ENCODE measurements at places on chromosomes 12 and 14. TPM values are rescaled to one million over a fixed set of nuclear protein-coding genes. Genes with fewer than 3 reads are reported as not detected.

DNA sequence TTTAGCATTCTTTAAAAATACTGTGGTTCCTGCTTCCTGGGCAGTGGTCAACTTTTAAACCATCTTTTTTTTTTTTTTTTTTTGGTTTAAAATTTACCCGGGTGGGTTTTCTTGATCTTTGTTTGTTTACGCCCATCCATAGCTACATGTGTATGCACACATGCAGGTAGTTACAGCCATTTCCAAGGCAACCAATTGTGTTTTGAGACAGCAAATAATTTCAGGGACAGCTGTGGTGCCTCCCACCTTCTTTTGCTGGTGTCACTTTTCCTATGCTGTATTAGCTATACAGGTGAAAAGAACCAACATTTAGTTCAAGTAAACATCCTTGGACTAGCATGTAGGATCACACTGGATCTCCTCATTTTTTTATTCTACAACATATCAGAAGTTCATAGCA is 52.0 kb upstream of the PSMA6 start:
- no peaks in the 10 kb centered on the region for H3K36me3 ChIP-seq
- H3K4me1 ChIP-seq, result no peaks in the 10 kb centered on the region
- no peaks in the 10 kb centered on the region for H3K27me3 ChIP-seq
- DNase-seq, result no peak

CFAP54 gene
- total RNA-seq, result not detected

DNA sequence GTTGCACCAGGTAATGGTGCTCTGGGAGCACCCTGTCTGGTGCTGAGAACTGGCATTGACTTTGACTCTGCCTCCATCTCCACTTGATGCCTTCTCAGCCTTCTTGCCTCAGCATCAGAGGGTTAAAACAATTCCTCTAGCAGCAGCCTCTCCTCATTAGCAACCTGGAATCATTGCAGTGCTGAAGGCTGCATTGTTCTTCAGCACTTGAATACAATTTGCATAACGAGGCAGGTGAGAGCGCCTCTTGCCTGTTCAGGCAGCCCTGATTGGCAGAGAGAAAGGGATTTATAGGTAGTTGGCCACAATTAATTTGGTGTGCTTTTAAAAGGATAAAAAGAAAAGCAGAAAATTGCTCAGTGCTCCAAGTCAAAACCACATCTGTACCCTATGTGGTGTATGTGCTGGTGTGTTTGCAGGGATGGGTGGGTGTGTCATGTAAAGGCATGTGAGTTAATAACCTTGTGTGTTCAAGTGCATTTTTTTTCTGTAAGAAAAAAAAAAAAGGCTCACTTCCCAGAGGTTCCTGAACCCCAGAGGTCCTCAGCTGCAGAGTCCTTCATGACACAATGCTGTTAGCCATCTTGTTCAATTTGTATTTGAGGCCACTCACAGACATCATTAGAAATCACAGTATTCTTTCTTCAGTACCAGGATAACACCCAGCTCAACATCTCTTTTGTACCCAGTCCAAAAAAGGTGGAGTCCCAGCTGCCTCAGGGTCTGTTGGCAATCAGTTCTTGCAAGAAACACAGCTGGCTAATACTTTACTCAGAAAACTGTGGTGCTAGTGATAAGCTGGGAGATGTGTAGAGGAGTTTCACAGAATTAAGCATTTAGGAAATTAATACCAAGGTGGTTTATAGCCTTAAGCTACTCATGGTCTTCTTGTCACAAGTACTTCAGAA is 385.6 kb downstream of the GRIN2B start:
- no peaks in the 10 kb centered on the region for H3K27me3 ChIP-seq
- no peak overlapping the region for H3K27ac ChIP-seq
- no peak overlapping the region for H3K4me3 ChIP-seq
- no peaks in the 10 kb centered on the region for H3K36me3 ChIP-seq

DNA sequence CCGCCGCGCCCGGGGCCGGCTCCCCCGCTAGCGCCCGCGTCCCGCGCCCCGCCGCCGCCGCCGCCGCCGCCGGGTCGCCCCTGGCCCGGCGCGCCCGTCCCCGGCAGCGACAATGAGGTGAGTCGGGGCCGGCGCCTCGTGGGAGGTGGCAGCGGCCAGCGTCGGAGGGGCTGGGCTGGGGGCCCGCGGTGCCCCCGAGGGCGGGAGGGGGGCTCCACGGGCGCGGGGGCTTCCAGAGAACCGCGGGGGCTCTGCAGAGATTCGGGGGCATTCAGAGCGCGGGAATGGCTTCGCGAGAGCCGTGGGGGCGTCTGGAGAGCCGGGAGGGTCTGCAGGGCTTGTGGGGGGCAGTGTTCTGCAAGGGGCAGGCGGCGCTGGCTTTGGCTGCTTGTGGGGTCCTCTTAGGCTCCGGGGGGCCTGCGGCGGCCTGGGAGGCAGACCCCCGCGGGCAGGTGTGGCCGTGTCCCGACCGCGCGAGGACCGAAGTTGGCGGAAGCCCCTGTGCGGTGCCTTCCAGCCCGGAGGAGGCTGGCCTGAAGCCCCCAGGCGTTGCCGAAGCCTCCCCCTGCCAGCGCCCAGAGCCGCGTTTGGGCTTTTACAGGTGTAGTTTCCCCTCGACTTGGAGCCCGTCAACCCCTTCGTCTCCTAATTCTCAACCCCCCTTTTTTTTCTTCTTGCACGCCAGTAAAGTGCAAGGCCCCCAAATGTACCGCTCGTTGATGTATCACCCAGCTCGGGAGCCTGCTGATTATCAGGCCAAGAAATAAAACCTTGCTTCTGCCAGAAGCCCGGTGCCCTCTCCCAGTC is 93.1 kb upstream of the EVL start:
- H3K27ac ChIP-seq, result peak overlapping the region; percentile 67
- no peaks in the 10 kb centered on the region for H3K27me3 ChIP-seq
- H3K4me3 ChIP-seq, result peak overlapping the region; percentile 98
- H3K4me1 ChIP-seq, result peaks cover 14% of the 10 kb centered on the region
- DNase-seq, result no peak

NRXN3 gene
- total RNA-seq, result 3.0 TPM

- H3K4me1 ChIP-seq, result no peaks in the 10 kb centered on the region
- H3K27ac ChIP-seq, result no peak overlapping the region
- H3K36me3 ChIP-seq, result no peaks in the 10 kb centered on the region
- no peak for DNase-seq
Observed at GRCh38 chr12:7289743-7290142, 14.1 kb upstream of the ACSM4 start.

GRCh38 chr12:72082986-72083820 is 144.6 kb downstream of the TPH2 start:
- no peaks in the 10 kb centered on the region for H3K36me3 ChIP-seq
- H3K27ac ChIP-seq, result no peak overlapping the region
- H3K27me3 ChIP-seq, result no peaks in the 10 kb centered on the region
- no peak overlapping the region for H3K4me3 ChIP-seq
- no peaks in the 10 kb centered on the region for H3K4me1 ChIP-seq

DNA sequence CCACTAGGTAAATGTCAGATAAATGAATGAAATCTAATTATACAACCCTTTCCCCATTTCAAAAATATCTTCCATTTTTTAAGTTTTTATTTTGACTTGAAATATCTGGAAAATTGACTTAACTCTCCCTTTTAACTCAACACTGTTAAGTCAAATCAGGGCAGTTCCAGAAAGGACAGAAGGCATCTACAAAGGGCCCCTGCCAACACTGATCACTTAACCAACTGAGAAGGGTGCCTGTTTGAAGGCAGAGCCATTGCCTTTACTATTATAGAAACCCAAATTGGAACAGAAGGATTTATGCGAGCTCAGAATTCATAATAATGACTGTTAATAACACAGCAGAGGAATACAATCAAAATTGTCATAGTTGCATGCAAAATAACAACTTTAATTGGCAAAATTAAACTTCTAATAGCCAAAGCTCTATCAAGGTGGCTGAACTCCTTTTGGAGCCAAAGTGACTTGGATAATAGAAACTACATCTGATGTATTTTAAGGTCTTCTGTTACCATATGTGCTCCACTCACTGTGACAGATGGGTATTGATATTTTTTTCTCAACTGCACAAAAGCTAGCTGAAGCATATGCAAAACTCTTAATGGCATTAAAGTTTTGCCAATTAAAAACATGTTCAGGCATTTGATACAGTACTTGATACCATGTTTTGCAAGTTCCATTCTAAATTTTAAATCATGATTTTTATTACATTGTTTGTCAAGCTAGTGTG is 383.8 kb downstream of the NOVA1 start:
- H3K4me1 ChIP-seq, result no peaks in the 10 kb centered on the region
- H3K36me3 ChIP-seq, result no peaks in the 10 kb centered on the region
- no peak for DNase-seq
- no peak overlapping the region for H3K4me3 ChIP-seq
- no peaks in the 10 kb centered on the region for H3K27me3 ChIP-seq

DNA sequence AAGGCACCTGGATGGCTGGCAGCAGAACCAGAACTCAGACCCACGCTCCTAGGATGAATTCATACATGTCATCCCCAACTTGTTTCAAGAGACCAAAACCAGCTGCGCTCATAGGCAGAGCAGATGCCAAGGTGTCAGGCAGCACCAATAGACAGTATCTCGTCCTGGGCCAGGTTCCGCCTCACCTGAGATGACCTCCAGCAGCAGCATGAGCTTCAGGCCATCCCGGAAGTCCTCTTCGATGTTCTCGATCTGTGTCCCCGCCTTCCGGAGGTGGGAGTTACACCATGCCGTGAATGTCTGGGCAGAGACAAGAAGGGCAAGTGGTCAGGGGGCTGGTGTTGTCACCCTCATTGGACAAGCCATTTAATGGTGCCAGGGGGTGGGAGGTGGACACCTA is 53.7 kb downstream of the ACTN1 start:
- no peak overlapping the region for H3K4me3 ChIP-seq
- no peak overlapping the region for H3K27ac ChIP-seq
- peaks cover 6% of the 10 kb centered on the region for H3K4me1 ChIP-seq
- H3K27me3 ChIP-seq, result no peaks in the 10 kb centered on the region
- DNase-seq, result no peak

- DNase-seq, result no peak
- no peak overlapping the region for H3K4me3 ChIP-seq
- H3K36me3 ChIP-seq, result no peaks in the 10 kb centered on the region
Observed at GRCh38 chr12:4001841-4002240, 128.6 kb upstream of the PARP11 start.

GARIN6 gene
- total RNA-seq, result not detected

DNA sequence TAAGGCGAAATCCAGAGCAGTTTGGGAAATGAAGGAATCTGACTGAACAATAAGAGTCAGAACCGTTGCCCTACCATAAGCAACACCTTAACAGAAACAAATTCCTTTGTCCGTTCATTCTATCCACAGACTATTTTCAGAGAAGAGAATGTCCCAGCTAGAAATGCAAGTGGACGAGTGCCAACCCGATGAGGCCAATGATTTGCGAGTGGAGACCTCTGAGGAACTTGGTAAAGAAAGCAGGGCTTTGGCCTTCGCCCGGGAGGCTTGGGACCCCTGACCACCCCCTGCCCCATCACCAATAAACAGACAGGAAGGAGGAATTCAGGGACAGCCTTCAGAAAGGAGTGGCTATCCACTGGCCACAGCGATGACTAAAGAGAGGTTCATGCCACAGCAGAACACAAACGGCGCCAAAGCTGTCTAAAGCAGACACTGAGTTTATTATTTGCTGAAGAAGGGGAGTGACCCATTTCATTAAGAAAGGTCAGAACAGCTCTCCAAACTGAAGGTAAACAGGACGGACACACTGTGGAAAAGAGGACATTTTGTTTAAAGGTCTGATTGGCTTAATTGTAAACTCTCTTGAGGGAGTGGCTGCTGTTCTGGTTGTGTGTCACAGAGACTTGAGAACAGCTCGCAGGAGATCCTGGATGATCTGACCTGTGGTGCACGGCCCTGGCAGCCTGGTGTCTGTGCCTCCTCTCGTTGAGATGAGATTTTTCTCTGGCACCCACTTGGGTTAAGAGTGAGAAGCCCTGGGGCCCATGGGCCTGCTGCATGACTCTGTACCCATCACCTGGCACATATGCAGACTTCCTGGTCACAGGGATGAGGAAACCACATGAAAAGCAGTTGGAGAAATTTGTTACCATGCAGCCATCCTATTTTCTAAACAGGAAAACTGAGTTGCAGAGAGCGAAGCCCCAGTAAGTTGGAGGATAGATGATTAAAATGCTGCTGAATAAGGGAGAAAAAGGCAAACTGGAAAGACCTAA is 142.0 kb upstream of the PZP start:
- H3K4me3 ChIP-seq, result no peak overlapping the region
- peaks cover 3% of the 10 kb centered on the region for H3K4me1 ChIP-seq
- no peak for DNase-seq
- H3K36me3 ChIP-seq, result no peaks in the 10 kb centered on the region
- no peak overlapping the region for H3K27ac ChIP-seq
- H3K27me3 ChIP-seq, result no peaks in the 10 kb centered on the region

GRCh38 chr12:62784576-62784975 is 150.4 kb downstream of the PPM1H start:
- peaks cover 11% of the 10 kb centered on the region for H3K4me1 ChIP-seq
- H3K27ac ChIP-seq, result no peak overlapping the region
- H3K27me3 ChIP-seq, result no peaks in the 10 kb centered on the region
